NCI-H2227 treated with DMSO at 0.1 percent for 48 hours (cell line): ENCODE measurements at places on chromosomes 16 and 17.

- DNase-seq = peak; percentile 15
These were observed 47.8 kb downstream of the PITPNM3 start for GRCh38 chr17:6508519-6509030.

DNA sequence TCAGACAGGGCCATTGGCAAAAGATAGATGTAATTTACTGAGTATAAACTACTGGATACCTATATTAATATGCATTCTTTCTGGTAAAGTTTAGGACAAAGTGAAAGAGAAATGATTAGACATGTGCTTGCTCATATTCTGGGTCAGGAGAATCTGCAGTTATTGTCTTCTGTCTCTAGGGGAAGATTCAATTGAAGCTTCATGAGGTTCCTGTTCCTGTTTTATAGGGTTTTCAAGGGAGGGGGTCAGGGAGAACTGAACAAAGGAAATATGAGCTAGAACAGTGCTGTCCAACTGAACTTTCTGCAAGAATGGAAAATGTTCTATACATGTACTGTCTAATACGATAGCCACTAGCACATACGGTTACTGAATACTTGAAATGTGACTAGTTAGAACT is 59.3 kb upstream of the CORO6 start:
- DNase-seq = no peak

- no peak for DNase-seq
These were observed at the start of gene GPR139 for GRCh38 chr16:20073203-20074098. TSS of gene GPR139 (minus strand) at chr16:20073890. CDS start at chr16:20073616, 274 bp downstream.

DNA sequence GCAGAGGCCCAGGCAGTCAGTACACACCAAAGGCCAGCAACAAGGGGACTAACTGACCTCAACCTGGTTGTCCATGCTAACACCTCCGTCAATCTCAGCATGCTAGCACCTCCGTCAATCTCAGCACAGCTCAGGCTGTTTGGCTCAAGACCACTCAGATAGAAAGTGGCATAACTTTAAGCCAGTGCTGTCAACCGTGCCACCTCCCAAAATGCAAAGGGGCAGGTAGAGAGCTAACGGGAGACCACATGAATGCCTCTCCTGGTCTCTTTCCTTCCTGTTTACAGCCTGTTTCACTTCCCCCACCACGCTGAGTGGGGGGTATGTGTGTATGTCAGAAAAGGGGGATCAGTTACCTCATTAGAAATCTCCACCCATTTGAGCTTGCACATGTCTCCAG is 3.3 kb downstream of the UBTF start:
- no peak for DNase-seq

GRCh38 chr16:7246578-7246977 is 86.1 kb upstream of the RBFOX1 start:
- no peak for DNase-seq

GRCh38 chr16:57754354-57755060 is 18.9 kb downstream of the KATNB1 start:
- no peak for DNase-seq
